ENCODE measurements at places on chromosomes 3 and 15. TPM values are rescaled to one million over a fixed set of nuclear protein-coding genes. Genes with fewer than 3 reads are reported as not detected.

CCNB2 gene
- 0.52 TPM for total RNA-seq

SLCO2A1 gene
- not detected for total RNA-seq

SMC4 gene
- total RNA-seq = 43.2 TPM

ZNF35 gene
- 2.7 TPM for total RNA-seq

PLA2G4E gene
- total RNA-seq = not detected

PCLAF gene
- 1.5 TPM for total RNA-seq

CCDC54 gene
- not detected for total RNA-seq

RGMA gene
- not detected for total RNA-seq

DNA sequence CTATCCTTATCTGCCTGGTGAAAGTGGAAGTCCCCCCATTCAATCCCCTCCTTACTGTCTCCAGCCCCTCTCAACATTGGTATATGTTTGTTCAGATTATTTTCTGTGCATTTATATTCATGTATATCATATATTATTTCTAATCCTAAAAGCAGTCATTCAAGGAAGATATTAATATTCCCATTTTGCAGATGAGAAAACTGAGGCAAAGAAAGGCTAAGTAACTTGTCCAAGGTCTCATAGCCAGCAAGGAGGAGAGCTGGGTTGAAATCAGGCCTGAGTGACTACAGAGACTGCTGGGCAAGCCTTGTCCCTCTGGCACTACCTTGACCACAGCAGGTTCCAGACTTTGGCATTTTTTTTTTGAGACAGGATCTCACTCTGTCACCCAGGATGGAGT lies 29.0 kb downstream of the FOXL2NB start:
- no peak overlapping the region for H3K27ac ChIP-seq
- no peak for DNase-seq
- peaks cover 25% of the 10 kb centered on the region for H3K27me3 ChIP-seq
- H3K4me1 ChIP-seq = no peaks in the 10 kb centered on the region

DNA sequence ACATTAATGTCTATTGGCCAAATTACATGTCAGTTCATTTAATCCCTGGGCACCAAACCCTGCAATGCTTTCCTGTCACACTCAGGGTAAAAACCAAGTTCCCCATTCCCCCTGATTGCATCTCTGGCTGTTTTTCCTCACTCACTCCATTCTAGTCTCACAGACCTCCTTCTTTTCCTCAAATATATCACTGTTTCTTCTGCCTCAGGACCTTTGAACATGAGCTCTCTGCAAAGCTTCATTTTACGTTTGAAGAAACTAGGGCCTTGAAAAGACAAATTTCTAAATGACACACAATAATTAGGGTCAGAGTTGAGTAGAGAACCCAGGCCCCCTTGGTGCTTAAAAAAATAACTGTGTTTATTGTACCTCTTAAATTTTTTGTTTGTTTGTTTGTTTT lies 230.6 kb downstream of the THRB start:
- no peak for DNase-seq
- no peaks in the 10 kb centered on the region for H3K4me1 ChIP-seq
- no peak overlapping the region for H3K27ac ChIP-seq
- H3K36me3 ChIP-seq = no peaks in the 10 kb centered on the region
- H3K27me3 ChIP-seq = peaks cover 23% of the 10 kb centered on the region

GRCh38 chr3:141333836-141334626 lies 34.3 kb upstream of the ZBTB38 start:
- H3K36me3 ChIP-seq = no peaks in the 10 kb centered on the region
- H3K4me1 ChIP-seq = no peaks in the 10 kb centered on the region
- no peak for DNase-seq
- H3K27ac ChIP-seq = no peak overlapping the region
- H3K27me3 ChIP-seq = peaks cover 2% of the 10 kb centered on the region

- no peak overlapping the region for H3K4me3 ChIP-seq
- no peaks in the 10 kb centered on the region for H3K27me3 ChIP-seq
- H3K4me1 ChIP-seq = no peaks in the 10 kb centered on the region
- DNase-seq = no peak
Measured at GRCh38 chr3:161070252-161070930, 34.8 kb downstream of the B3GALNT1 start.

GRCh38 chr3:71066356-71066755 lies 517.2 kb downstream of the FOXP1 start:
- H3K27ac ChIP-seq = peak overlapping the region; percentile 97
- peaks cover 35% of the 10 kb centered on the region for H3K4me1 ChIP-seq
- peak; percentile 36 for DNase-seq
- no peaks in the 10 kb centered on the region for H3K27me3 ChIP-seq
- H3K4me3 ChIP-seq = no peak overlapping the region

- peak overlapping the region; percentile 62 for H3K4me3 ChIP-seq
- no peaks in the 10 kb centered on the region for H3K36me3 ChIP-seq
- H3K27ac ChIP-seq = no peak overlapping the region
- DNase-seq = peak; percentile 85
- H3K27me3 ChIP-seq = peaks cover 51% of the 10 kb centered on the region
- peaks cover 16% of the 10 kb centered on the region for H3K4me1 ChIP-seq
Measured at GRCh38 chr15:74127255-74127953, 3.0 kb upstream of the ISLR2 start.

DNA sequence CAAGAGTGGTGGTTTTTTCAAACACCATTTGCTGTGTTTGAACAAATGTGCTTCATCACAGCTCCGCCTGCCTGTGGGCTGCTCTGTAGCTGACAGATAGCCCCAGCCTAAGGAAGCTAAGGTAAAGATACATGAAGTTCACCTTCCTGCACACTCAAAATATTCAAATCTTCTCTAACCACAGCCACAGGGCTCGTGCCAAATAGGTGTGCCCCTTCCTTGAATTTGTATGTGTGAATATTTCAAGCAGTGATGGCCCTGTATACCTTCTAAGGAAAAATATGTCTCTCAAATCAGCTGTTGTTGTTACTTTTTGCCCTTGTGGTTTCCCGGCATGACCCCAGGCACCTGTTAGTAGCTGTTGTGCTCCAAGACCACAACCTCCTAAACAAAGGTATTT lies 92.8 kb downstream of the CCNL1 start:
- H3K4me1 ChIP-seq = peaks cover 30% of the 10 kb centered on the region
- H3K4me3 ChIP-seq = peak overlapping the region; percentile 2
- peak; percentile 50 for DNase-seq
- H3K27me3 ChIP-seq = peaks cover 2% of the 10 kb centered on the region

DNA sequence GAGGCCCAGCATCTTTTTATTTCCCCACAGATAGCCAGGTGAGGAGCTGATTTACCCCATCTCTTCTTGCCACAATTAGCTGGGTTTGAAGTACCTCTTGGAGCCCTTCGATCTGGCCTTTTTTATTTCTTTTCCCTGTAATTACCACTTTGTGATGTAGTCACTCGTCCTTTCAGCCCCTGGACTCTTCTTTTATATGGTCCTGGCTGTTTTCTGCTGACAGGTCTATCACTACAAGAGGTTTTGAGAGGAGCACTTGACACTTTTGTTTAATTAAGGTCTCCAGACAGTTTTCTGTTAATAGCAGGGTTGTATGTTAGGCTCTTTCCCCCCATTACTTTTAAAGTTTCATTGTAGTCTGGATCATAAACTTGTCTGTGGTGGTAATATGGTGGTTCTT lies 11.8 kb downstream of the ATXN7 start:
- no peak overlapping the region for H3K27ac ChIP-seq
- no peaks in the 10 kb centered on the region for H3K27me3 ChIP-seq
- no peaks in the 10 kb centered on the region for H3K36me3 ChIP-seq
- no peak for DNase-seq
- peaks cover 70% of the 10 kb centered on the region for H3K4me1 ChIP-seq

- no peak for DNase-seq
- H3K4me1 ChIP-seq = peaks cover 4% of the 10 kb centered on the region
- H3K36me3 ChIP-seq = no peaks in the 10 kb centered on the region
- H3K27ac ChIP-seq = peak overlapping the region; percentile 59
Measured at GRCh38 chr15:100196326-100197058, 145.3 kb downstream of the ADAMTS17 start.

DNA sequence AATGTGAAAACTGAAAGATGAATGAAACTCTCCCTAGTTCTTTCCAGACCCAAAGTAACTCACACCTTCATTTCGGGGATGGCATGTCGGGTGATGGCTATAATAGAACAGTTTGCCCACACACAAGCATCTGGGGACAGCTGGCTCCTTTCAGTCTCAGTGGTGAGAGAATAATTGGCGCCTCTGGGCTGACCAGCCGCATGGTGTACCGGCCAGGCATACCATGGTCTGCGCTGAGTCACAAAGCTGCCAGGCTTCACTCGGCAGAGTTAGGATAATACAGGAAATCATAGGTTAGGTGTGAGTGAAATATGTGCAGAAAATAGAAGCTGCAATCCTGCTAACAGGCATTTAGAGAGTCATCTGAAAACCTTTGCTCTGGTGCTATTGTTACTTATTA lies 80.4 kb upstream of the IGF1R start:
- no peak for DNase-seq
- no peaks in the 10 kb centered on the region for H3K36me3 ChIP-seq
- H3K27ac ChIP-seq = no peak overlapping the region
- peaks cover 26% of the 10 kb centered on the region for H3K27me3 ChIP-seq

GRCh38 chr3:187714404-187714979 lies 12.1 kb upstream of the RTP2 start:
- H3K27ac ChIP-seq = no peak overlapping the region
- H3K27me3 ChIP-seq = no peaks in the 10 kb centered on the region
- no peak overlapping the region for H3K4me3 ChIP-seq

DNA sequence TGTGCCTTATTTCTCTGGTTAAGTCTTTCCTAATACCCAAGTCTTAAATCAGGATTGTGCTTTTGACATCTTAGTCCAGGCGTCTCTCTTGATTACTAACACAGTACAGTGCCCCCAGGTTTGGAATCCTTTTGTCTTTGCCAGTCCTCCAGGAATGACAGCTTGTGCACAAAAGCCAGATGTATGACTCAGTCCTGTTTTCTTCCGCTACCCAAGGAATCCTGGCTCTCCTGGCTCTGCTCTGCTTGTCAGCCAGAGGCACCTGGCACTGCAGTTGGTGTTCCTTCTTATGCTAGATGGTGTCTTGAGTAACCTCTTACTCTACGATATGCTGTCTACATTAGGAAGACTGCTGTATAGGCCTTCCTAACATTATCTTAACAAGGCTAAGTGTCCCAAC lies 728.2 kb upstream of the NECTIN3 start:
- H3K4me1 ChIP-seq = no peaks in the 10 kb centered on the region
- DNase-seq = no peak
- no peaks in the 10 kb centered on the region for H3K27me3 ChIP-seq

DNA sequence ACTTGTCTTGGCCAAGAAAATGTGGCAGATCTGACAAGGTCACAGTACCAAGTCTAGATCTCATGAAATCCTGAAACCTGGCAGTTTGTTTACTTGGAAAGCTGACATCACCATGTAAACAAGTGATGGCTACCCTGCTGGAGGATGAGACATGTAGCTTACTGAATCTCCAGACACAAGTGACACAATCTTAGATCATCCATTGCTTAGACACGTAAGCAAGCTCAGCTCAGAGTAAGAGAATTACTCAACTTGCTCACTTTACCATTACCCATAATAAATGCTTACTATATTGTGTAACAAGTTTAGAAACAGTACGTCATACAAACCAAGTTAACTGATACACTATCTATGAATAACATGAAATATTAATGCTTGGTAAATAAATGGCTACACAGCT lies 263.8 kb downstream of the TBC1D5 start:
- no peak for DNase-seq
- no peaks in the 10 kb centered on the region for H3K4me1 ChIP-seq
- no peak overlapping the region for H3K27ac ChIP-seq
- no peak overlapping the region for H3K4me3 ChIP-seq
- H3K36me3 ChIP-seq = peaks cover 7% of the 10 kb centered on the region

- peaks cover 32% of the 10 kb centered on the region for H3K4me1 ChIP-seq
- no peak overlapping the region for H3K4me3 ChIP-seq
- H3K36me3 ChIP-seq = peaks cover 5% of the 10 kb centered on the region
- peaks cover 9% of the 10 kb centered on the region for H3K27me3 ChIP-seq
- DNase-seq = no peak
- no peak overlapping the region for H3K27ac ChIP-seq
Measured at GRCh38 chr15:81026836-81027599, 26.3 kb downstream of the TLNRD1 start.

DNA sequence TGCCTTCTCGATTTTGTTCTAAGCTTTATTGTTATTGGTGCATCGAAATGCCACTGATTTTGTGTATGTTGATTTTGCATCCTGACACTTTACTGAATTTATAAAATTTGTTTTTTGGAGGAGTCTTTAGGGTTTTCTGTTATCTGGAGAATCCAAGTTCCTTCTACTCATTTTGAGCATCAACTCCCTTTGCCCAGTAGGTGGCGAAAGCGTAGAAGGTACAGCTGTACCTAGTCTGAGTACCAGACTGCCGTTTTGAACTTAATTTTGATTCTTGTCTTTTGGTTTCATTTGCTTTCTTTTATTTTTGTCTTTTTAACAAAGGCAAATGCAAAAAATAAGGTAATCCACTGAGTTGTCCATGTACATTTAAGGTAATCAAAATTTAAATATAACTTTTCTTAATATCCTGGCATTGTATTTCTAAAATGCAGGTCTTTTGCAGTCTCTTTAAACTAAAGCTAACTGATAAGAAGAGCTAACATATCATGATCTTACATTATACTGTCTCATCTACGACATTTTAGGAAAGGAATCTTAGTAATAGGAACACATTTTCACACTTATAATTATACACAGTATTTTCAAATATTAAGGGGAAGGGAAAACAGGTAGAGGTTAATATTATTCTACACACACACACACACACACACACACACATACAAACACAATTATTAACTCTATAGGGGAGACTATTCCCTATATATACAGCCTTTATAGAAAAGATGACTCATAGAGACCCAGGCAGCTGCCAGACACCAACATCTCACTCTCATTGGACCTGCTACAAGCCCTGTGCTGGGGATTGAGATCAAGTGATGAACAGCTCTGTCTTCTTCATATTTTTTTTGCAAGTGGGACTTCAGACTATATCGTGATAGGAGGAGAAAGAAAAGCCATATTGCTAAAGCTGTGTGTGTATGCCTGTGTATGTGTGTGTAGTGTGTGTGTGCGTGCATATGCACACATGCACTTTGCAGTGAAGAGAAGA lies 71.8 kb downstream of the SYNPR start:
- peaks cover 25% of the 10 kb centered on the region for H3K27me3 ChIP-seq
- H3K4me1 ChIP-seq = no peaks in the 10 kb centered on the region
- no peak overlapping the region for H3K27ac ChIP-seq
- H3K4me3 ChIP-seq = no peak overlapping the region

DNA sequence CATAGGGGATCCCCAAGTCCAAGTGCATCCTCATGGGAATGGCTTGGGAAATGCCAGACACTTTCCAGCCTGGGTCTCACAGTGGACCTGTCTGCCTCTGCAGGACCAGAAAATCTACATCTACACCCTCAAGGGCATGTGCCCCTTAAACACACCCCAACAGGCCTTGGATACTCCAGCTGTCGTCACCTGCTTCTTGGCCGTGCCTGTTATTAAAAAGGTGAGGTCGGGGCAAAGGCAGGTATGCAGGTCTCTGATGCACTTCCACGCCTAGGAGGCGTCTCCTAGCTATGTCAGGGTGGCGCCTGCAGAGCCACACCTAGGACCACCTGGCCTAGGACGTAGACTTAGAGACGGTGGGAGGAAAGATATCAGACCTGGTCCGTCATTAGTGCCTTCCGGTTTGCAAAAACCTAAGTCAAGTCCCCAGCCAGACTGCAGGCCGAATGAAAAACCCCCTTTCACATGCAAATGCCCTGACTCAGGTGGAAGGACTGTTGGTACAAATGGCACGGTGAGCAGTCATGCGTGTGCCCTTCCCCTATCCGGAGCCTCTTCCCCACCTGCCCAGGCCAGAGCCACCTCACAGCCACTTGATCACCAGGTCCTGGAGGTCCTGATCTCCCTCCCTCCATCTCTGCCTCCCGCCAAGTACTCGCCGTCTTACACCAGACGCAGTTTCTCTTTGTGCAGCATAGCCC lies 143.5 kb downstream of the LRRK1 start:
- no peaks in the 10 kb centered on the region for H3K36me3 ChIP-seq
- DNase-seq = no peak
- H3K4me1 ChIP-seq = no peaks in the 10 kb centered on the region
